ENCODE measurements at places on chromosomes 16 and 17. TPM values are rescaled to one million over a fixed set of nuclear protein-coding genes. Genes with fewer than 3 reads are reported as not detected.

The ARL5C gene
- total RNA-seq, result not detected

The CDH11 gene
- total RNA-seq, result not detected

The TBC1D3H gene
- not detected for total RNA-seq

The KRTAP4-4 gene
- not detected for total RNA-seq

- no peak for DNase-seq
- H3K4me1 ChIP-seq, result peaks cover 30% of the 10 kb centered on the region
- H3K27ac ChIP-seq, result peak overlapping the region; percentile 56
These were observed 13.4 kb downstream of the CMC2 start for GRCh38 chr16:80993307-80993706.

- H3K27ac ChIP-seq, result peak overlapping the region; percentile 67
- H3K27me3 ChIP-seq, result no peaks in the 10 kb centered on the region
- peaks cover 2% of the 10 kb centered on the region for H3K36me3 ChIP-seq
- H3K4me3 ChIP-seq, result peak overlapping the region; percentile 90
- peaks cover 16% of the 10 kb centered on the region for H3K4me1 ChIP-seq
These were observed 972 bp downstream of the RSAD1 start for GRCh38 chr17:50479522-50480141.

GRCh38 chr17:16986391-16986790, 14.5 kb upstream of the TNFRSF13B start:
- no peak overlapping the region for H3K4me3 ChIP-seq
- H3K4me1 ChIP-seq, result peaks cover 37% of the 10 kb centered on the region
- H3K27ac ChIP-seq, result peak overlapping the region; percentile 54
- no peaks in the 10 kb centered on the region for H3K27me3 ChIP-seq

DNA sequence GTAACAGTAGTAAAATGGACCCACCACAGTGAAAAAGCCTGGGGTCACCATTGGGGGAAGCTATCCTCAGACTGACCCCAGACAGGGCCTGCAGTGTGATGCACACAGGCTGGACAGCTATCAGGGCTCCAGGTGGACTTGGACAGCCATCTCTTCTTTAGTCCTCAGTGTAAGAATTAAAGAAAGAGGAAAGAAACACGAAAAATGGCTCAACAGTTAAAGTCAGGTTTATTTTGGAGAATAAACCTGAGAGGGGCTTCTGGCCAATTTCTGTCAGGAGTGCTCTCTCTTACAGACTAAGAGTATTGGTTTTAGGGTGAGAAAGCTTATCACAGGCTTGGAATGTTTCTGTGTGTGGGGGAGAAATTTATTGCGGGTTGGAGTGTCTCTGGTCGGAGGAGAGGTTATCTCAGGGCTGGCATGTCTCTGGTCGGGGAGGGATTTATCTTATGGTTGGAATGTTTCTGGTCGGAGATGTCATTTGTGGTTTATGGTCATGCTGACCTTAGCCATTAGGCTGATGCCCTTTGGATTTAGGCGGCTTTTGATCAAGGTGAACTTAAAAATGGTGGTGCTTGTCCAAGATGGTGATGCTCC, 10.8 kb upstream of the B4GALNT2 start:
- peaks cover 3% of the 10 kb centered on the region for H3K4me1 ChIP-seq
- no peak for DNase-seq
- H3K27me3 ChIP-seq, result peaks cover 44% of the 10 kb centered on the region
- H3K4me3 ChIP-seq, result no peak overlapping the region
- peaks cover 10% of the 10 kb centered on the region for H3K36me3 ChIP-seq

GRCh38 chr16:85688586-85689284, at the start of gene GINS2:
TSS of gene GINS2 (minus strand) at chr16:85688954. CDS start at chr16:85688898, 56 bp downstream.
- H3K36me3 ChIP-seq, result no peaks in the 10 kb centered on the region
- peak within 1 kb of the TSS; percentile 82 for H3K4me3 ChIP-seq
- H3K27ac ChIP-seq, result no peak within 1 kb of the TSS
- H3K27me3 ChIP-seq, result no peaks in the 10 kb centered on the region
- H3K4me1 ChIP-seq, result peaks cover 4% of the 10 kb centered on the region

DNA sequence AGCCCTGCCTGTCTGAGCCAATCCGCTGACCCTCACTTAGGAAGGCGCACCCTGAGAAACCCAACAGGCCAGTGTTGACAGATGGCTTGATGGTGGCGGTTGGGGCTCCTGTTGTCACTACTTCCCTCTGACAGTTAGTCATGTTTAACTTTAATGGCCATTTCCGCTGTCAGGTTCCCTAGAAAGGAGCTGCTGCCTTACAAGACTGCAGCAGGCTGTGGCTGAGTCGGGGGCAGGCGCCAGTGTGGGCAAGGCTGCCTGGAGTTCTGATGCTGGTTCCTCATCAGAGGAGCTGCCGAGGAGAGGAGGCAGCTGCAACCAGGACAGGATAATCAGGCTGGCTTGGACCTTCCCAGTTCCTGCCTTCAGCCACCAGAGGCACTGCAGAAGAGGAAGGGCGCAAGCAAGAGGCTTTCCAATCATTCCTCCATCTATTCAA, 223.2 kb upstream of the DYNLRB2 start:
- no peak for DNase-seq
- no peak overlapping the region for H3K27ac ChIP-seq
- H3K36me3 ChIP-seq, result no peaks in the 10 kb centered on the region
- no peak overlapping the region for H3K4me3 ChIP-seq
- peaks cover 60% of the 10 kb centered on the region for H3K27me3 ChIP-seq
- H3K4me1 ChIP-seq, result no peaks in the 10 kb centered on the region

GRCh38 chr17:81553616-81554181, 1.5 kb upstream of the FAAP100 start:
- peaks cover 20% of the 10 kb centered on the region for H3K4me1 ChIP-seq
- H3K36me3 ChIP-seq, result peaks cover 2% of the 10 kb centered on the region
- H3K27me3 ChIP-seq, result no peaks in the 10 kb centered on the region
- DNase-seq, result no peak
- H3K27ac ChIP-seq, result peak overlapping the region; percentile 84

DNA sequence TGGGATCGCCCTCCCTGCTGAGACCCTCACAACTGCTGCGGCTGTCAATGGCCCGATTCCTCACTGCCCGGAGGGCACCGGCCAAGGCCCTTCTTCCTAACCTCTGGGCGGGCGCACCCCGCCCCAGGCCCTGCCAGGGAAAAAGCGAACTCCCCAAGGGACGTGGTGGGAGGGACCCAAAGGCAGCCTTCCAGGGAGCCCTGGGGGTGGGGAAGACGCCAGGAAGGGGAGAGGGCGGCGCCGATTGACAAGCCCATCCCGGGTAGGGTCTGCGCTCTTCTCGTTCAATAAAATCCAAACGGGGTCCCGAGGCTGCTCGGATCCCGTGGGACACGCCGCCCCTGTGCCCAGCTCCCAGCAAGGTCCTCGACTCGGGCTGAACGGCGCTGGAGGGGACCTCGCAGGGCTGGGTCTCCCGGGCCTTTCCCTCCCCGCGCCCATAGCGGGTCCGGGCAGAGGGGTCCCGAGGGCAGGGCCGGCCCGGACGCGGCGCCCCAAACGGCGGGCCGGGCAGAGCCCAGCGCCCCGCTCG, 416 bp downstream of the KIFC3 start:
- H3K4me1 ChIP-seq, result peaks cover 29% of the 10 kb centered on the region
- H3K27ac ChIP-seq, result no peak overlapping the region
- peaks cover 39% of the 10 kb centered on the region for H3K27me3 ChIP-seq
- H3K4me3 ChIP-seq, result no peak overlapping the region
- no peak for DNase-seq

GRCh38 chr16:87961623-87962022, 10.4 kb downstream of the BANP start:
- H3K27ac ChIP-seq, result peak overlapping the region; percentile 77
- no peak for DNase-seq
- peaks cover 3% of the 10 kb centered on the region for H3K36me3 ChIP-seq
- peaks cover 55% of the 10 kb centered on the region for H3K4me1 ChIP-seq

DNA sequence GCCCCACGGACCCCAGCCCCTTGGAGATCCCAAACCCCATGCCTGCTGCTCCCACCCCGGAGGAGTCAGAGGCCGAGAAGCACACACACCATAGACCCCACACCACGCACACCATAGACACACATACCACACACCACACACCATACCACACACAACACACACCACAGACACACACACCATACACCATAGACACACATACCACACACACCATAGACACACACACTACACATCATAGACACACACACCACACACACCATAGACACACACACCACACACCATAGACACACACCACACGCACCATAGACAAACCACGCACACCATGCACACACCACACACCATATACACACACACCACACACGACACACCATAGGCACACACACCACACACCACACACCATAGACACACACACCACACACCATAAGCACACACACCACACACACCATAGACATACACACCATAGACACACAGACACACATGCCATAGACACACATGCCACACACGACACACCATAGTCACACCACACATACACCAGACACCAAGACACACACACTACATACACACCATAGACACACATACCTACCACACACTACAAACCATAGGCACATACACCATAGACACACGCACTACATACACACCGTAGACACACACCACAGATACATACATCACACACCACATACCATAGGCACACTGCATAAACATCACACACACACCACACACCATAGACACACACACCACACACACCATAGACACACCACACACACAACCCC, 11.3 kb downstream of the TBC1D16 start:
- H3K4me3 ChIP-seq, result no peak overlapping the region
- peaks cover 3% of the 10 kb centered on the region for H3K36me3 ChIP-seq
- no peaks in the 10 kb centered on the region for H3K27me3 ChIP-seq
- DNase-seq, result no peak
- peaks cover 5% of the 10 kb centered on the region for H3K4me1 ChIP-seq

DNA sequence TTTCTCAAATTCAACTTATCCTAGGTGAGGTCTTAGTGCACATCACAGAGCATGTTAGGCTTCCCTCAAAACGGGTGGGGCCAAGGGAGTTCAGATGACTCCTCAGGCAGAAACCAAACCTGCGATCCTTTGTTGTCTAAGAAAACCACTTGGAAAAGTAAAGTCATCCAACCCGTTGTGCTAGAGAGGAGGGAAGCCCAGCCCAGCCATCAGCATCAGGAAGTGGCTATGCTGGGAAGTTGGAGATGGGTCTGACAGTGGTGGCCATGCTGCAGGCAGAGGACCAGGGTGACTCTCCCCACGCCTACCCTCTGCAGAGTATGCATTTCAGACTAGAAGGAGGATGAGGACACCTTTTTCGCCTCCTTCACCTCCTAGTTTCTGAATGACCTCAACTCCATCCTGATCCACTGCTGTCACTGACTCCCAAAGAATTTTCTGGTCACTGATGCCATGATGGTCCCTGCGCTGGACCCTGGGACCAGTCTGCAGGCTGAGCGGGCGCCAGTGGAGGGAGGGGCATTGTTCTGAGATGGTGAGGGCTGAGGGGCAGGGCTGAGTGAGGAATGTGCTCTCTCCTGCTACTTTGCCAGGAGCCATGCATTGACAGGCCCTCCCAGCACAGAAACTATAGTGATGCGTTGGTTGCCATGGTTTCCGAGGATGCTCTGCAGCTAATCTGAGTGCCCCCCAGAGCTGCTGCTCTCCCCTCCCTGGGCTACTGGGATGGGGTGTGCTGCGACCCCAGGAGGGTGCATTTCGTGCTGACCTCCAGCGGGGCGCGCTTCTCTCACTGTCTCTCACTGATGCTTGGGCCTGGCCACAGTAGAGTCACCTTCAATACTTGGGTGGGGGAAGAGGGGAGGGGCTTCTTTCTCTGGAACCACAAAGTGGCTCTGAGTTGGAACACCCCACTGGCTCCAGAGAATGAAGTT, 20.4 kb downstream of the ALOX12B start:
- H3K4me3 ChIP-seq, result no peak overlapping the region
- no peak overlapping the region for H3K27ac ChIP-seq
- DNase-seq, result no peak
- H3K27me3 ChIP-seq, result peaks cover 25% of the 10 kb centered on the region
- peaks cover 3% of the 10 kb centered on the region for H3K4me1 ChIP-seq

DNA sequence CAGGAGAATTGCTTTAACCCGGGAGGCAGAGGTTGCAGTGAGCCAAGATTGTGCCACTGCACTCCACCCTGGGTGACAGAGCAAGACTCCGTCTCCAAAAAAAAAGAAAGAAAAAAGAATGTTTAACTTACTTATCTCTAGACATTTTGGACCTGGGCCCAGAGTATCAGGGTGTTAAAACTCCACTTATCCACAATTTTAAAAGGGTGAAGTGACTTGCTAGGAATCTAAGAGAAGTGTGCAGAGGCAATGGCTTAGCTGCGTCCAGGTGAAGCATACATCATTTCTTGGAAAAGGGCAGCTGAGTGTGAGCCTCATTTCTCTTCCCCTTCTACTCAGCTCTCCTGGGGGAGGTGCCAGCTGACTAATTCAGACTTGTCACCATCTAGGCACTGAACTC, 25.1 kb downstream of the ALDH3A2 start:
- DNase-seq, result no peak
- no peaks in the 10 kb centered on the region for H3K4me1 ChIP-seq
- no peak overlapping the region for H3K4me3 ChIP-seq

DNA sequence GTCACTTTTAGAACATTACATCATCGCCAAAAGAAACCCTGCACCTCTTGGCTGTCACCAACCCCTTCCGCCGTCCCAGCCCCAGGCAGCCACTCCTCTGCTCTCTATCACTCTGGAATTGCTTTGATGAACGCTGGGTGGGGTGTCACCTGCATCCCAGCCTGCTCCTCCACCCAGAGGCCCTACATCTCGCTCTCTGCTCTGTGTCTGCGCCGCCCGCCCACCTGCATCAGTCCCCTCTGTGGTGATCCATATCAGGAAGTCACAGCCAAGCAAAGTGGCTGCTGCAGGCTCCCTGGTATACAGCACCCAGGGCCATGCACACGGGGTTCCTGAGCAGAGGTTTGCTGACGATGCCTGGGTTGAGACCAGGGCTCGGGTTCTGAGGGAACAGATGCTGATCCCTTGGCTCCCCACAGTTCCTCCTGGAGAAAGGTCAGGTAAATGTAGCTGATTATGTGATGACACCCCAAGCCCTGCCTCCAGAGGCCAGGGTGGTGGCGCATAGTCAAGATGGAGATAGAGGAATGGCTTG, 30.8 kb downstream of the MPRIP start:
- peaks cover 41% of the 10 kb centered on the region for H3K4me1 ChIP-seq
- peaks cover 2% of the 10 kb centered on the region for H3K36me3 ChIP-seq
- no peaks in the 10 kb centered on the region for H3K27me3 ChIP-seq
- no peak for DNase-seq
- H3K27ac ChIP-seq, result peak overlapping the region; percentile 51
- no peak overlapping the region for H3K4me3 ChIP-seq

The TMIGD1 gene
- not detected for total RNA-seq

- H3K36me3 ChIP-seq, result peaks cover 3% of the 10 kb centered on the region
- peak overlapping the region; percentile 92 for H3K27ac ChIP-seq
- H3K27me3 ChIP-seq, result no peaks in the 10 kb centered on the region
- DNase-seq, result no peak
These were observed 38.9 kb downstream of the KANSL1 start for GRCh38 chr17:46154151-46154816.

GRCh38 chr17:81491761-81492160, 20.8 kb downstream of the ACTG1 start:
- no peaks in the 10 kb centered on the region for H3K27me3 ChIP-seq
- DNase-seq, result no peak
- no peak overlapping the region for H3K4me3 ChIP-seq
- H3K36me3 ChIP-seq, result no peaks in the 10 kb centered on the region

The SECTM1 gene
- total RNA-seq, result 6.0 TPM

The SUPT6H gene
- 139 TPM for total RNA-seq

The RUNDC3A gene
- total RNA-seq, result 0.37 TPM

Measured in T-helper 17 cell (primary cell).